ENCODE measurements at places on chromosomes 7 and 10.

GRCh38 chr7:8516976-8517375, 83.6 kb downstream of the NXPH1 start:
- no peak for DNase-seq

DNA sequence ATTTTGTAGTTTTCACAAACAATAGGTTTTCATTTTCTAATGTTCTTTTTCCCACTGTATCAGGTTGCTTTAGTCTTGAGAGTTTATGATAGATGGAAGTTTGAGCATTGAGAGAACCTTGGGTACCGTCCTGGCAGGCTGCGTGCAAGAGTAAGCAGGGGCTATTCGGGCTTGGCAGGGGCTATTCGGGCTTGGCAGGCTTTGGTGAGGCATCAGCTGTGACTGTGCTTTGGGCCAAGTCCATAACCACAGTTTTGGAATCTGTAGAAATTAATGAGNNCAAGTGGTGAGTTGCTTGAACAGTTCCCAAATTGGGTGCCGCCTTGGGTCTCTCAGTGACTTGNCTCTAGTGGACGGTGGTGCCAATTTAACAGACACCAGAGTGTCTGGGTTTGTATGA, 424.6 kb downstream of the PAXIP1 start:
- DNase-seq = no peak

GRCh38 chr7:101352920-101353308, 9.8 kb upstream of the COL26A1 start:
- DNase-seq = no peak

DNA sequence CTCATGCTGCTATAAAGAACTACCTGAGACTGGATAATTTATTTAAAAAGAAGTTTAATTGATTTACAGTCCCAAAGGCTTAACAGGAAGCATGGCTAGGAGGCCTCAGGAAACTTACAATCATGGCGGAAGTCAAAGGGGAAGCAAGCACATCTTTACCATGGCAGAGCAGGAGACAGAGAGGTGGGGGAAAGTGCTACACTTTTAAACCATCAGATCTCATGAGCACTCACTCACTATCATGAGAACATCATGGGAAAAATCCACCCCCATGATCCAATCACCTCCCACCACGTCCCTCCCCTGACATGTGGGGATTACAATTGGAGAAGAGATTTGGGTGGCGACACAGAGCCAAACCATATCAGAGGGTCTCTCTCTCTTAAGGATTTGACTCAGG, 108.6 kb upstream of the PODXL start:
- DNase-seq = no peak

DNA sequence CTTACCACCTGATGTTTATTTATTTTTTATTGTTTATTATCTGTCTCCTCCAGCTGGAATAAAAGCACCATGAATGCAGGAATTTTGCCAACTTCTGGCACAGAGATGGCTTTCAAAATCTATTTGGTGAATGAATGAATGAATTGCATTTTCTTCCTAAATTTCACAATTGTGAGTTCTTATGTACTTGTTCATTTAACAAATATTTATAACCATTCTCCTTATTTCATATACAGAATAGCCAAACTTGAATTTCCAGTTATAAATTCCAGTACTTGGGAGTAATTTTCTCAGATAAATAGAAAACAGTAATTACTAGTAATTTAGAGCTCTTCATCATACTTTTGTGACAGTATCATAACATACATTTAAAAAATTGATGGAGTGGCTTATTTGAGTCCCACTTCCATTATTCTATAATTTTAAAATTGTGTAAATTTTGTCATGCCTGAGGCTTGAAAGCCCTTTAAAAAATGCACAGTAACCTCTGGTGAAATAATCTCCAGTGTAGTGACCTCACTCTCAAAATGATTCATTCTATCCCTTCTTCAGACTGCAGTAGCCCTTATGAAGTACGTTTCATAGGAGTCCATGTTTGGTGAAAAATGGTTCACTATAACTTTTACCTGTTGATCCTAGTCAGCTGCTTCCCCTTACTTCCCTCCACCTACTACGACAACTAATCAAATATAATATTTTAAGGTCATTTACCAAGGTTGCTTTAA, 40.0 kb upstream of the SRI start:
- DNase-seq = no peak

- DNase-seq = no peak
Measured at GRCh38 chr7:137844677-137845425, 1.9 kb downstream of the DGKI start.

DNA sequence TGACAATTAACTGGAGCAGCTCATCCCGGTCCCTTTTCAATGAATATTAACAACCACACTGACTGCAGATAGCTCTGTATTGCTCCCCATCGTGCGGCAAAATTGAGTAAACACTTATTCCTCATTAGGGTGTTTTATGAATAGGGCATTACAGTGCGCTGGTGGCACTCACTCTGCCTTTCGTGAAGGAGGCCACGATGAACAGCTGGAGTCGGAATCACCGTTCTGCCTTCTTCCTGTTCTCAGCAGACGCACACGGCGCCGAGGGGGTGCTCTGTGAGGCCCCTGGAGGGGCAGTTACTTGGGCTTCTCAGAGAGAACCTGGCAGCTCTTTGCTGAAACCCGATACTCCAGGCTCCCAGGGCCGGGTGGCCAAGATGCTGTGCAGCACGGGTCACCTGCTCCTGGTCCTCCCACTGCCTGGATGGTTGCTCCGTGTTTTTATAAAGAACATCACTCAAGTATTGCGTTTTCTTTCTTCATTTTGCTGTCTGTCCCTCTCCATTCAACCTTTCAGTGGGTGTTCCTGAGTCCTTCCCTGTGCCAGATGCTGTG, 241.9 kb downstream of the GLRX3 start:
- DNase-seq = no peak

GRCh38 chr7:1104516-1105179, 16.7 kb downstream of the GPER1 start:
- DNase-seq = no peak
